ENCODE measurements at places on chromosomes 2 and 18. TPM values are rescaled to one million over a fixed set of nuclear protein-coding genes. Genes with fewer than 3 reads are reported as not detected.
A peak's percentile ranks its signal among the peaks of the same experiment; 100 is the strongest.

GRCh38 chr2:10245021-10245420 is 57.7 kb upstream of the HPCAL1 start:
- peak; percentile 61 for DNase-seq
- no peaks in the 10 kb centered on the region for H3K27me3 ChIP-seq
- no peaks in the 10 kb centered on the region for H3K36me3 ChIP-seq
- H3K4me1 ChIP-seq: no peaks in the 10 kb centered on the region
- no peak overlapping the region for H3K27ac ChIP-seq

DNA sequence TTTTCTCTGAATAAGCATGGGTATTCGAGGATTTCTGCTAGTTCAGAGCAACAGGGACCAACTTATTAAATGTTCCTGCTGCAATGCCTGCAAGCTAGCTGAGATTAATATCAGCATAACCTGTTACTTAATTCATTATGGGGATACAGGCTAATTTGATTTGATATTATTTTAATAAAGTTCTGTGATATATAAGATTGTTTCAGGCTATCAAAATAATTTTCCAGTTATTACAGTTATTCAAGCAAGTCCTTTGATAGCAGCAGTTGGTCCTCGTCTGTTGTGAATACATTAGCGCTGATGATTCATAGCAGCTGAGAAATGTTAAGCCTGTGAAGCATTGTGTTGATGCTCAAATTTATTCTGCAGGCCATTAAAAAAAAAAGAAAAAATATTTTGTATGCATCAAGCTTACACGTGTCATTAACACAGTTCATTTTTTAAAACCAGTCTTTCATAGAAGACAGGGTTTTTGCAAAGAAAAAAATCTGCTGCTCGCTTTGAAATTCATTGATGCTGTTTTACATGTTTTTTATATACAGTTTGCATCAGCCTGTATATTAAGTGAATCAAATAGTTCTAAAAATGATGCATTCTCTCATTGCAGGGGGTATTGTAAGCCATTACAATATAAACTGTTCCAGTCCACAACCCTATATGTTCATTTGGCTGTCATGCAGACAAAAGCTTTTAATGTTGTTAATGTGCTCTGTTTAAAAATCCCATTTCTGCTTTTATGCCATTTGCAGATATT is 482.5 kb downstream of the BCL11A start:
- no peaks in the 10 kb centered on the region for H3K4me1 ChIP-seq
- no peaks in the 10 kb centered on the region for H3K36me3 ChIP-seq
- DNase-seq: no peak

DNA sequence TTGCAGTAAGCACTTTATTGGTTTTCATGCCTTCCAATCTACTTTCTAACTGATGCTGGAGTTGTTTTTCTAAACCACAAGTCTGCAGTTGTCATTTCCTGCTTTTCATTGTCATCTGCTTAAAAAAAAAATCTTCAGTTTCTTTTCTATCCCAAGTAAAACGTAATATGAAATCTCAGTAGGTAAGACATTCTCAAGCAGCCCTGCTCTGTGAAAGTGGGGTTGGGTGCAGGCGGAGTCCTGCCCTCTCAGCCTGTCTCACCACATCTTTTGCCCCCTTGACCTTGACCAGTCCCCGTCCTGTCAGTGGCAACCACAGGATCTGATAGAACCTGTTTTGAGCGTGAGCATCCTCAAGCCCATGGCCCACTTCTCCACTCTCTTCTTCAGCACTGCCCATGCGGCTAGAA is 80.0 kb upstream of the CPO start:
- H3K36me3 ChIP-seq: no peaks in the 10 kb centered on the region
- H3K4me1 ChIP-seq: peaks cover 5% of the 10 kb centered on the region
- H3K4me3 ChIP-seq: no peak overlapping the region
- no peaks in the 10 kb centered on the region for H3K27me3 ChIP-seq
- no peak for DNase-seq

DNA sequence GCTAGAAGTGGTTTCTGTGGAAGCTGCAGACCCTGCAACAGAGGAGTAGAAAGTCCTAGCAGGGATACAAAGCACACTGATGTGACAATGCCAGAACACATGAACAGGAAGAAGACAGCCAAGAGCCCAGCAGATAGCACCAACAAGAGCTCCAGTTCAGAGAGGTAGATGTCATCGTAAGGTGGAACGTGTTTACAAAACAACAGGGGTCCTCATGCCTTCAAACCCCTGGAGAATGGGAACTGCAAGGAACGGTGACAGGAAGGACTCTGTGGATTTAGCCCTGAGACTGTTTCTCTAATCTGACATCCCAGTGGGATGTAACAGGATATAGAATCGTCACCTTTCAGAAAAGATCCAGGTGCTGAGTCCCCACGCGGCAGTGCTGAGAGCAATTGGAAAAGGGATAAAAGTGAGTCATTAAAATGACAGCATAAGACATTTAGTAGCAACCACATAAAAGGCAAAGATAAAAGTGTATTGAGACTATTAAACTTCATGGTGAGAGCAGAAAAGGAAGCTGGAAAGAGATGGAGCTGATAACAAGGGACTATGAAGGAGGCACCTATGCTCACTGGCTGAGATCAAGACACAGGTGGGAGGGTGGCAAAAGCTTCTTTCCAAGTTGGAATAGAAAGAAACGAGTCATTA is 195.2 kb downstream of the FBXO15 start:
- DNase-seq: no peak
- H3K4me1 ChIP-seq: no peaks in the 10 kb centered on the region
- H3K36me3 ChIP-seq: no peaks in the 10 kb centered on the region
- no peak overlapping the region for H3K4me3 ChIP-seq

- DNase-seq: no peak
- peak overlapping the region; percentile 87 for H3K4me3 ChIP-seq
- H3K36me3 ChIP-seq: no peaks in the 10 kb centered on the region
Observed at GRCh38 chr2:28751956-28752630, 463 bp downstream of the PPP1CB start.

GRCh38 chr2:25672494-25673299 is 680 bp downstream of the DTNB start:
- no peaks in the 10 kb centered on the region for H3K4me1 ChIP-seq
- no peaks in the 10 kb centered on the region for H3K27me3 ChIP-seq
- peak; percentile 84 for DNase-seq
- peak overlapping the region; percentile 85 for H3K4me3 ChIP-seq
- H3K27ac ChIP-seq: peak overlapping the region; percentile 25
- no peaks in the 10 kb centered on the region for H3K36me3 ChIP-seq

GRCh38 chr2:226154610-226155009 is 645.0 kb downstream of the IRS1 start:
- H3K36me3 ChIP-seq: no peaks in the 10 kb centered on the region
- no peak for DNase-seq
- H3K4me1 ChIP-seq: no peaks in the 10 kb centered on the region
- no peaks in the 10 kb centered on the region for H3K27me3 ChIP-seq
- H3K4me3 ChIP-seq: no peak overlapping the region

DNA sequence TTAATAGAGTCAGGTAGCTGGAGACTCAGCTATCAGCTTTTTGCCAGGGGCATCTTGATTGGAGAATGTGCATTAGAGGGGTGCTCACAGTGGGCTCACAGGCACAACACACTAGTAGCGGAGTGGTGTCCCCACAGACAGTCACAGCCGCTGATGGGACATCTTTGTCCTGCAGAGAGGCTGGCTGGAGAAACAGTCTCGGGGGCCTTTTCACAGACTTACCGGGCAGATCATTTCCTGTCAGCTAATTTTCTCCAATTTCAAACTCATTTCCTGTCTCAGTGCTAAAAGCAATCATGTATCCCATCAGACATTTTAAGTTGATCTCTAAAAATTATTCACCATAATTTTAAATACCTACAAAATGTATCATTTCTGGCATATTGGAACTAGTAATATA is 562.6 kb downstream of the DCDC2C start:
- no peaks in the 10 kb centered on the region for H3K27me3 ChIP-seq
- H3K4me3 ChIP-seq: no peak overlapping the region
- H3K36me3 ChIP-seq: no peaks in the 10 kb centered on the region
- no peaks in the 10 kb centered on the region for H3K4me1 ChIP-seq
- no peak for DNase-seq

DNA sequence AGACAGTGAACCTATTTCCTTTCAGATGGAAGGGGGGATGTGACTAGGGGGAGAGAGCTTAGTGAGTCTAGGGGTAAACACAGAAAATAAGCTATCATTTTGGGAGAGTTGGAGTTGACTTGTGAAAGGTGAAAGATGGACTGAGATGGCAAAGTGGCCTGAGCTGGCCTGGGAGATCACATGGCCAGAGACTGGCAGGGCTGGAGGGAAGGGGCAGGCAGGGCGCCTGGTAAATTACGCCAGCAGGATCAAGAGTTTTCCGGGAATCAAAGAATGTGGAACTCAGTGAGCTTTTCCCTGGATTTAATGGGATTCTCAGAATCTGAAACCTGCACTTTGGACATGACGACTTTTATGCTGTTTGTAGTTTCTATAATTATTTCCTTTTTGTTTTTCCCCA is 841 bp upstream of the CFAP65 start:
- no peak overlapping the region for H3K27ac ChIP-seq
- H3K27me3 ChIP-seq: no peaks in the 10 kb centered on the region
- no peak for DNase-seq
- no peaks in the 10 kb centered on the region for H3K4me1 ChIP-seq
- no peaks in the 10 kb centered on the region for H3K36me3 ChIP-seq

DNA sequence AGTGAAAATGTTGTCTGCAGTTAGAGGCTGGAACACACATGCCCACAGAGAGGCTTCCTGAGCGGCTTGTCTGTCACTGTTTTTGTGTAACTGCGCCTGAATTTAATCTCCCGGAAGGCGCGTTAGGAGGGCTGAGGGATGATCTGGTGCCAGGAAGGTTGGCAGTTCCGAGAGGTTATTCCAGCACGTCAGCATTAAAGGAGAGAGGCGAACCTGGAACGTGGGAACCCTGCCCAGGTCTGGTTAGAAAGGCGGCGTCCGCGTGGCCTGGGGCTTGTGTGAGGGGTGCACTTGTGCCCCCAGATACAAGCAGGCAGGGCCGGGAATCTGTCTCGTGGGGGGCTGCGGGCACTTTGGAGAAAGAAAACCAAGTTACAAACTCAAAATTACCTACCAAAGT is 75.3 kb downstream of the NFATC1 start:
- no peak overlapping the region for H3K4me3 ChIP-seq
- no peaks in the 10 kb centered on the region for H3K27me3 ChIP-seq
- H3K4me1 ChIP-seq: no peaks in the 10 kb centered on the region
- no peaks in the 10 kb centered on the region for H3K36me3 ChIP-seq
- no peak for DNase-seq
- no peak overlapping the region for H3K27ac ChIP-seq

GRCh38 chr2:220228310-220229006 is 601.0 kb downstream of the SLC4A3 start:
- no peak for DNase-seq
- H3K27ac ChIP-seq: no peak overlapping the region
- H3K4me1 ChIP-seq: no peaks in the 10 kb centered on the region
- no peaks in the 10 kb centered on the region for H3K27me3 ChIP-seq

DNA sequence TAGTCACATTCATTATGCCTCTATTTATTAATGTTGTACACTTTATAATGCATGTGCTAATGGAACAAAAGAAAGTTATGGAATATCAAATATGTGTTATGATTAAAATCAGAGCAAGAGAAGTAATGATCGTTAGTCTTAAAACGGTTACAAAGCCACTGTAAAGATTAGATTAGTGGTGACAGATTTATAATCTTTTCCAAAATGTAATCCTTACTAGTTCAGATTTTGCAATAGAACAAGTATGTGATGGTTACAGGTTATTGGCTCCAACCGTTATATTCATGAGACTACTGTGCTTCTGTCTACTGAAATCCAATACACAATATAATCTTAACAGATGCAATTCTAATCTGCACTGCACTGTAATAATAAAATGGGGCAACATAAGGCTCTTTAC is 180.6 kb downstream of the ZNF521 start:
- no peak for DNase-seq
- H3K36me3 ChIP-seq: no peaks in the 10 kb centered on the region
- H3K27ac ChIP-seq: no peak overlapping the region
- no peaks in the 10 kb centered on the region for H3K4me1 ChIP-seq

Gene MBP
- total RNA-seq: 62.7 TPM

Gene BUB1
- total RNA-seq: 0.84 TPM

Gene GNLY
- total RNA-seq: 8.0 TPM

Gene MAPK4
- total RNA-seq: 1.7 TPM

Data from aorta (tissue), 5 donors.